ENCODE measurements at places on chromosomes 3 and 15. TPM values are rescaled to one million over a fixed set of nuclear protein-coding genes. Genes with fewer than 3 reads are reported as not detected.

GRCh38 chr15:68352401-68353062 is 75.0 kb downstream of the FEM1B start:
- no peak for DNase-seq
- no peaks in the 10 kb centered on the region for H3K4me1 ChIP-seq
- peaks cover 10% of the 10 kb centered on the region for H3K36me3 ChIP-seq
- H3K4me3 ChIP-seq, result no peak overlapping the region

- no peak for DNase-seq
- H3K27ac ChIP-seq, result no peak overlapping the region
- peaks cover 15% of the 10 kb centered on the region for H3K4me1 ChIP-seq
- no peaks in the 10 kb centered on the region for H3K27me3 ChIP-seq
- no peak overlapping the region for H3K4me3 ChIP-seq
These were observed 60.4 kb upstream of the SPPL2A start for GRCh38 chr15:50825946-50826345.

Gene CPN2
- total RNA-seq, result 0.09 TPM

- H3K27me3 ChIP-seq, result peaks cover 6% of the 10 kb centered on the region
- H3K4me3 ChIP-seq, result peak overlapping the region; percentile 71
- H3K27ac ChIP-seq, result peak overlapping the region; percentile 95
- peaks cover 30% of the 10 kb centered on the region for H3K4me1 ChIP-seq
- no peaks in the 10 kb centered on the region for H3K36me3 ChIP-seq
These were observed 42.0 kb upstream of the FEZF2 start for GRCh38 chr3:62415312-62415801.

- H3K27me3 ChIP-seq, result no peaks in the 10 kb centered on the region
- no peak overlapping the region for H3K27ac ChIP-seq
- H3K4me1 ChIP-seq, result peaks cover 28% of the 10 kb centered on the region
- H3K36me3 ChIP-seq, result peaks cover 17% of the 10 kb centered on the region
These were observed 200.3 kb upstream of the SLC2A2 start for GRCh38 chr3:171226794-171227193.

GRCh38 chr3:136893848-136894443 is 31.9 kb downstream of the NCK1 start:
- peaks cover 21% of the 10 kb centered on the region for H3K36me3 ChIP-seq
- peaks cover 38% of the 10 kb centered on the region for H3K4me1 ChIP-seq
- no peak overlapping the region for H3K4me3 ChIP-seq
- no peak for DNase-seq

DNA sequence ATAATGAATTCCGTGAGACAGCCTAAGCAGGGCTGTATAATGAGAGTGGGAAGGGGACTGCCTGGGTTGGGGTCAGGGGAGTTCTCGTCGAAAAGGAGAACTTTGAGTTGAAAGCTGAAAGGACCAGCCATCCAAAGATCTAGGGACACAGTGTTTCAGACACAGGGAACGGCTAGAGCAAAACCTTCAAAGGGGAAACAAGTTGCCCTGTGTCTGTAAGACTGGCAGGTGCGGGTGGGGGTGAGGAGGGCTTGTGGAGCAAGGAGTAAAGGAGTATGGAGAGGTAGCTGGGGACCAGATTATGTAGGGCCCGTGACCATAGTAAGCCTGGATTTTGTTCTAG is 1.3 kb upstream of the SRP14 start:
- H3K27me3 ChIP-seq, result no peaks in the 10 kb centered on the region
- peak overlapping the region; percentile 90 for H3K4me3 ChIP-seq
- peaks cover 22% of the 10 kb centered on the region for H3K36me3 ChIP-seq

- no peaks in the 10 kb centered on the region for H3K27me3 ChIP-seq
- H3K27ac ChIP-seq, result no peak overlapping the region
- no peak overlapping the region for H3K4me3 ChIP-seq
- H3K36me3 ChIP-seq, result no peaks in the 10 kb centered on the region
- peaks cover 29% of the 10 kb centered on the region for H3K4me1 ChIP-seq
- DNase-seq, result peak; percentile 67
These were observed 106.2 kb downstream of the DGKG start for GRCh38 chr3:186255703-186256331.

- no peaks in the 10 kb centered on the region for H3K27me3 ChIP-seq
- H3K4me1 ChIP-seq, result no peaks in the 10 kb centered on the region
- no peak for DNase-seq
- peaks cover 23% of the 10 kb centered on the region for H3K36me3 ChIP-seq
- H3K4me3 ChIP-seq, result no peak overlapping the region
- no peak overlapping the region for H3K27ac ChIP-seq
These were observed 8.1 kb downstream of the NPHP3 start for GRCh38 chr3:132713977-132714727.

Gene PP2D1
- not detected for total RNA-seq

Data from WTC11 (cell line).